ENCODE measurements at places on chromosomes 16 and 17. TPM values are rescaled to one million over a fixed set of nuclear protein-coding genes. Genes with fewer than 3 reads are reported as not detected.

KRTAP9-2 gene
- not detected for total RNA-seq

HOXB9 gene
- total RNA-seq, result not detected

- DNase-seq, result no peak
These were observed 1.7 kb downstream of the ABAT start for GRCh38 chr16:8676160-8676547.

DNA sequence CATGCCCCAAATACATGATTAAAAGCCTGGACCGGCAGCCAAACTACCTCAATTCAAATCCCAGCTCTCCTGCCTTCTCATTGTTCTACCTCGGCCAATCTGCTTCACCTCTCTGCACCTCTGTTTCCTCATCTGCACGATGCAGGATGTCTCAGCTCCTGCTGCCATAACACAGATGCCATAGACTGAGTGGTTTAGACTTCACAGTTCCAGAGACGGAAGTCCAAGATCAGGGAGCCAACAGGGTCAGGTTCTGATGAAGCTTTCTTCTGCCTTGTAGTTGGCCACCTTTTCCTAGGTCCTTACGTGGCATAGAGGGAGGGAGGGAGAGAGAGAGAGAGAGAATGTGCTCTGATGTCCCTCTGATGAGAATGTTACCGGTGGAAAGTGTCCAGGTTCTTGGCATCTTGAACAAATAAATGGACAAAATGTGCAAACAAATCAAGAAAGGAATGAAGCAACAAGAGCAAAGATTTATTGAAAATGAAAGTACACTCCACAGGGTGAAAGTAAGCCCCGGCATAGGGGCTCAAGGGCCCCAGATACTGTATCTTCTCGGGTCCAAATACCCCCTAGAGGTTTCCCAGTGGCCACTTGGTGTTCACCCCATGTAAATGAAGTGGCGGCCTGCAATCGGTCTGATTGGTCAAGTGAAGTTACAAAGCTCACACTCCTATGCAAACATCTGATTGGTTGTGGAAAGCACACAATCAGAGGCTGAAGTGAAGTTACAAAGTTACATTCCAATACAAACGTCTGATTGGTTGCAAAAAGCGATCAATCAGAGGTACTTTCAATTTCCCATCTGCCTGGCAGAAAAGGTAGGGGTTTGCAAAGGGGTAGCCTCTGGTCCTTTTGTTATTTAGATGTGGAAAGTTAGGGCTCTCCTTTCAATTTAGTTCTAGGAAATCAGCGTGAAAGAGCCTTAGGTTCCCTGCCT, 43.3 kb upstream of the ZCCHC14 start:
- no peak for DNase-seq

DNA sequence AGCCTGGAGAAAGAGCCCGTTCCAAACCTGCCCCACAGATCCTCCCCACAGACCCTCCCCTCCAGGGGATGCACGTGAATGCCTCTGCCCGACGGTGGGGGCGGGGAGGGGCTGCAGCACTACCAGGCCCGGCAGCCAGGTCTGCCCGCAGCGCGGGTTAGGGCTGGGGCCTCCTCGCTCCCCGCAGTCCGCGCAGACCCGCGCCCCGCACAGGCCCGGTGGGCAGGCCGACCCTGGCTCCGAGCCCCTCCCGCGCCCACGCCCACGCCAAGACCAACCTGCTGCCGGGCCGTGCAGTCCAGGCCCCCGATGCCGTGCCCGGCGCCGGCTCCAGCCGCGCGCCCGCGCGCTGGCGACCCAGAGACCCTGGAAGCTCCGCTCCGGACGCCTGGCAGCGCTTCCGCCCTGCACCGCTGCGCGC, at the start of gene RPUSD1:
TSS of gene RPUSD1 (minus strand) at position 404 of the 421 bp plus-strand sequence. CDS start 644 bp downstream, outside the sequence.
- DNase-seq, result no peak

Data from uterus (tissue), 4 donors.